ENCODE measurements at places on chromosomes 7 and 10.

- no peak for DNase-seq
These were observed 863 bp downstream of the CALD1 start for GRCh38 chr7:134780166-134780828.

GRCh38 chr7:80770675-80771081 is 132.2 kb downstream of the CD36 start:
- peak; percentile 16 for DNase-seq

DNA sequence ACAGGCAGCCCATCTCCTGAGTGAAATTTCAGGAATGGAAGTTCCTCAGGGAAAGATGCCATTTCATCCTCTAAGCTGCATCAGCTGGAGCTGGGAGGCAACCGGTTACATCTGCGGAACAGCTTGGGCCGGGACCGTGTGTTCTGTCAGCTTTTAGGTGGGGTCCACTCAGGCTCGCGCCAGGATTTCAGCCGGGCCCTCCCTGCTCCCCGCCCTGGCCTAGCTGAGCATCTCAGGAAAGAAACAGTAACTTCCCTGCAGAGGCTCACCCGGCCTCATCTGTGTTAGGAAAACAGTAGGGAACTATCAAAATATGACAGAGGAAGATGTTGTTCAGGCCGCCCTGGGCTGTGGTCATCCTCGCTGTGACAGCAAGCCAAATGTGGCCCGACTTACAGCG is 110.4 kb downstream of the TRIL start:
- no peak for DNase-seq

GRCh38 chr7:75650681-75651080 is 88.1 kb downstream of the HIP1 start:
- DNase-seq = no peak

GRCh38 chr7:55641273-55641691 is 69.0 kb upstream of the VOPP1 start:
- DNase-seq = peak; percentile 81

- no peak for DNase-seq
These were observed 60.6 kb downstream of the DNAH11 start for GRCh38 chr7:21603462-21603861.

DNA sequence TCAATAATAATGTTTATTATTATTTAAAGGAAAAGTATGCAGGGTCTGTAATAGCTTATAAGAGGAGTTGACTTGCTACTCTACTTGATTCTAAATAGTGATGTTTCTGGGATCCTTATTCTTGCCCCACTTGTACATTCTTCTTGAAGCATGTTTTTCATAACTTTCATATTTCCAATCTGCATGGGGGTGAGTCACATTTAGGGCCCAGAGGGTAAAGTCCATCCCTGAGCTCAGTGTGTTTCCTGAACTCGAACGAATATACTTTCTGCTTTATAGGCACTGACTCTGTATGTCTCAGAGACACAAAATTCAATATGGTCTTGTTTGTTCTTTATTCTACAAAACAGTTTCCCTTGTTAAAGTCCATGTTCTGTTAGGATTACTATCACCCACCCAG is 61.0 kb upstream of the SMIM30 start:
- DNase-seq = no peak

- DNase-seq = no peak
These were observed 84.8 kb upstream of the MYO3A start for GRCh38 chr10:25849268-25849667.

GRCh38 chr7:116999311-116999710 is 46.0 kb downstream of the ST7 start:
- DNase-seq = no peak

DNA sequence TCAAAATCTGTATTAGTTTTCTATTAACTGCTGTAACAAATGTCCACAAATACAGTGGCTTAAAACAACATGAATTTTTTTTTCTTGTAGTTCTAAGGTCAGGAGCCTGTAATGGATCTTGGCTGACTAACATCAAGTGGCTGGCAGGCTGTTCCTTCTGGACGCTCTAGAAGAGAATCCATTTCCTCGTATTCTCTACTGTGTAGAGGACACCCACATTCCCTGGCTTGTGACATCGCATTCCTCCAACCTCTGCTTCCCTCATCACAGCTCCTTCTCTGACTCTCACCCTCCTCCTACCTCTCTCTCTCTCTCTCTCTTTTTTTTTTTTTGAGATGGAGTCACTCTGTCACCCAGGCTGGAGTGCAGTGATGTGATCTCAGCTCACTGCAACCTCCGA is 4.8 kb upstream of the CALHM1 start:
- DNase-seq = no peak

GRCh38 chr10:51687296-51687695 is 12.1 kb downstream of the CSTF2T start:
- DNase-seq = no peak

GRCh38 chr10:80518807-80519360 is 18.8 kb upstream of the SH2D4B start:
- DNase-seq = no peak

DNA sequence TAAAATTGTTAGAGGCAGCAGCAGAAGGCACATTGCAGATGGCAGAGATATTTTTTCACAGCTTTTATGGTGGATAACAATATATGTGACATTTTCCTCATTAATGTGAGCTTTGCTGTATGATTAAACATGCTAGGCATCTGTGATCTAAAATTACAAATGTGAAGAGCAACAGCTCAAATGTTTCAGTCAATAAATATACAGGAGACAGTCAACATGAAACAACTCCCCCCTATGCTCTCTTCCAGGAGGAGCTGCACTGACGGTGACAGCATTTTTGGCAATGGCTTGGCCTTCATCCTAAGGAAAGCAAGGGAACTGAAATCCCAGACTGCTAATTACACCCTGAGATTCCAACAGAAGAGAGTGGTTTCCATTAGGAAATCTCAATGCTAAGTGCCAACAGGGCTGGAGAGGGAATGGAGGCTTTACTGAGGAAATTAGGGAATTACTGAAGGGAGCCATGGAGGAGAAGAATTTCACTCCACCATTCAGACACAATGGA is 51.4 kb upstream of the GRB10 start:
- no peak for DNase-seq

DNA sequence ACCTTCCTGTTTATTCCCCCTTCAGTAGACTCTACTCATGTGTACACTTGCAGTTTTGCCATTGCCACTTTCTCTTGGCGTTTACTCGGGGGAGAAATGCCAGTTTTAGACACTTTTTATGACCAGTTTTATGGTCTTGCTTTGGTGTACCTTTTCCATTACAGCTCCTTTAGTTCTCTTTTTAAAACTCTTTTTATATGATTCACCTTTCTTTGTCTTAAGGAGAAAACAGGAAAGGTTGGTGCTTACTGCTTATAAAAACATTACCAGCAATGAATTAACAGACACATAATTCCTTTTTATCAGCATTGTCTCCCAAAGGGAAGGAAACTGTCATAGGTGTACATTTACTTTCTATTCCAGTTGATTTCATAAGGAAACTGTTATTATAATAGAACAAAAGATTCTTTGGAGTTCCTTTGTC is 11.9 kb downstream of the TSPAN13 start:
- no peak for DNase-seq
